ENCODE measurements at places on chromosomes 2 and 18.
A peak's percentile ranks its signal among the peaks of the same experiment; 100 is the strongest.

- no peak for DNase-seq
Measured at GRCh38 chr2:45629971-45630370, 18.9 kb upstream of the SRBD1 start.

- DNase-seq, result no peak
Measured at GRCh38 chr2:98768384-98769113, 37.6 kb upstream of the MGAT4A start.

DNA sequence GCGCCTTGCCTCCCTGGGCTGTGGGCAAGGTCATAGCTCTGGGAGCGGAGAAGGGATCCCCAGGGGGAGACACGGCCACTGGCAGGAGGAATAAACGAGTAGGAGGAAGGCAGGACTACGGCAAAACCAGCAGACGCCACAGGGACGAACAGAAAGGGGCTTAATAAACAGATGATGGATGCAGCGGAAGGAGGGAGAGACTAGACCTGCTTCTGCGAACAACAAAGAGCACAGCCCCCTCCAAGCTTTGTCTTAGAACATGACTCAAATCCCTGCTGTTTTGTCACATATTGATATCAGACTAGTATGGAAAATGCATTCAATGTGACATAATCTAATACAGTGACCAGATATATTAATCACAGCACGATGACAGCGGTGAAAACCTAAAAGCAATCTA is 155.9 kb upstream of the TPO start:
- no peak for DNase-seq

GRCh38 chr2:28547906-28548600 is 52.2 kb downstream of the PLB1 start:
- DNase-seq, result no peak

DNA sequence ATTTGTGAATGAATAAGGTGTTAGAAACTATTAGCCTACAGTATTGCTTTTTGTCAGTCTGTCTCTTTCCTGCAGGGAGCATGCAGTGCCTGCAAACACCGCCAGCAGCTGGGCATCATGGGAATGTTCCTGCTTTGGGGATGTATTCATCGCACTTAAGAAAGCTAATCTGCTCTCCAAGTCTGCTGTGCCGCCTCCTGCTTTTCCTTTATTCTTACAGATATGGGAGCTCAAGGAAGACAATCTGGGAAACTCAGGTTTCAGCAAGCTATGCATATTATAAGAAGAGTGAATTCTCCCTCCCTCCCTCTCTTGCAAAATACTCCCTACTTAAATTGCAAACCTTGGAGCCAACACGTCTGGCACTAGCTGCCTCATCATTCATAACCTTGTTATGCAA is 479.2 kb upstream of the ACVR2A start:
- DNase-seq, result peak; percentile 48

GRCh38 chr2:97656905-97657587 is 6.8 kb downstream of the ACTR1B start:
- no peak for DNase-seq

- DNase-seq, result no peak
Measured at GRCh38 chr2:159199761-159200465, 86.6 kb downstream of the WDSUB1 start.

DNA sequence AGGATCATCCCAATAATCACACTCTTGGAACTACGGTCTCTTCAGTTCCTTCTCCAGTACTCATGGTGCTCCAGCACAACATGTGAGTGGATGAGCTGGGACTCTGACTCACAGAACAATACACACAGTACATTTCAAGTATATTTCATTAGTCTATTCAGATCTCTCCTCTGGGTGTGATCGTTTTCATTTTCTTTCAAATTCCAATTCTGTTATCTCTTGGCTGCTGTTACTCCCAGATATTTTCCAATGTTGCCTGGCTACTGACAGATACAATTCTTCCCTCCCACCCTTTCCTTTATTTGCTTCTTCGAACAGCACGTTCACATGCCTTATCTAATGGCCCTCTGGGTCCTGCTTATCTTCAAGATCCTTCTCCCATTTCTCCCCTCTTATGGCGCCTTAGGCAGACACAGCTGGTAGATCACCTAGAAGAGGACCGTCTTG is 216.0 kb downstream of the ACKR3 start:
- no peak for DNase-seq

- DNase-seq, result peak; percentile 13
Measured at GRCh38 chr18:63366213-63367052, 573 bp downstream of the KDSR start.

DNA sequence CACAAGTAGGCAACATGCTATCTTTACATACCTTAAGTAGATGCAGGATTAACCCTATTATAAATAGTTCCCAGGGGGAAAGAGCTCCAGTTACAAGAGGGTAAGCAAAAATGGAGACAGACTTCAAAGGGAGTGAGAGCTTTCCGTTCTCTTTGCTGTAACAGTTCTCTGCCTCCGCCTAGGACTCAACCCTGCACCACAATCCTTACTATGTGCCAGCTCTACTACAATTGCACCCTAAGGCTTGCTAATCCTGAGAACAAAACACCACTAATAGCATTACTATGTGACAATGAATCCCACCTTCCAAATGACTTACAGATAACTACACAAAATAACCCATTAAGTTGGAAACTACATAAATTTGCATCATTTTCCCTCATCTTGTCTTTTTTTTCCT is 7.7 kb downstream of the ZBTB14 start:
- DNase-seq, result peak; percentile 84

DNA sequence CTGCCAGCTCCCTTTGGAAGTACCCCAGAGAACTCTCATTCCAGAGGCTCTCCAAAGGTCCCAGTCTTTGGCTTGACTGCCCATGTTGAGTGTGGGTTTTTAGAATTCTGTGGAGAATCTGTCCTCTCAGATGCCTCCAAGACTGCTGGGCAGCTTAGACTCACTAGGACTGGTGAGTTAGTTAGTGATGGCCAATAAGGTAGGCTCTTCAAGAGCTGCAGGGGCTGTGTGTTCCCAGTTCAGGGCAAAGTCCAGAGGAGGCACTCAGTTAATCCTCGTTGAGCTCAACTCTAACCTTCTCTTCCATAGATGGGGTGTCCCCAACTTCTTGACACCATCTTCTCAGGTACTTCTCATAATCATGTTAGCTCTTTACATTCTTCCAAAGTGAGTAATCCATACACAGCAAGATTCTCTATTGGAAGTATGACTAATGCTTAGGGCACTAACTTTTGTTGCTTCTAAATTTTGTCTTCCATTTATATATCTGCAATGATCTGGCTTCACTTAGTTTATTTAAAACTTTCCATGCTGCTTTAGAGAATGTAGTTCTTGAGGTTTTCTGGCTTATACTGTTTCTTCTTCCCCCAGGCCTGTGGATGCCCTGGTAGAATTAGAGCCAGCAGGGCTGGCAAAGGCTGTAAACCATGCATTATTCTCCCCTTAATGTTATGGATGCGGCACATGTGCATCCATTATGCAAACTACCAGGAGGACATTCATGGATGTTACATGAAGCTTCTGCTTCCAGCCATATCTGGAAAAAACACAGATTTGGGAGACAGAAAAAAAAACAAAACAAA is 88.9 kb downstream of the POLE4 start:
- no peak for DNase-seq

- DNase-seq, result no peak
Measured at GRCh38 chr18:73670524-73670923, 477.1 kb downstream of the FBXO15 start.

DNA sequence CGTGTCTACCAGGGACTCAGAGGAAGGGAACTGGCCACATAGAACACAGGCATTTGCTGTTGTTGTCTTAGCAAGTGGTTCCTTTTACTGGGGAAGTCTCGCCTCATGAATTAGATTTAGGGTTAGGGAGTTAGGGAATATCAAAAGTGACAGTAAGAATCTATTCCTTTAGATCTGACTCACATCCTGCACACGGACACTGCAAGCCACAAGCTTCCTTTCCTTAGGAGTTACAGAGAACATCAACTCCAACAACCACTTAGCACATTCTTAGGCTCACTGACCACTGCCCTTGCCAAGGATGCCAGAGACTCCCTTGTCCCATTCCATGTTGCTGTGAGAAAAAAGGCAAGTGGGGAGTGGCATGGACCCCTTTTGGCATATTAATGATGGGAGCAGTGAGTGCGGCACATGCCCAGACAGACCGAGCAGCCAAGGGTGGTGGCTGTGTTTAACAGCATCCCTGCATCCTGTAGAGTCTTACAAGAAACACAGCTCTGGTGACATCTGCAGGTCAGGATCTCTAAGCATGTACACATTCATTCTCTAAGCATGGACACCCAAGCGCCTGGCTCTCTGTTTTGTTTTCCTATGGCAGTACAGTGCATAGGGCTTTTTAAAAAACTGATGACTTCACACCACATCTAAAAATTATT is 745.6 kb upstream of the RAB6C start:
- peak; percentile 35 for DNase-seq

- DNase-seq, result no peak
Measured at GRCh38 chr18:67919316-67919715, 402.8 kb upstream of the DSEL start.

DNA sequence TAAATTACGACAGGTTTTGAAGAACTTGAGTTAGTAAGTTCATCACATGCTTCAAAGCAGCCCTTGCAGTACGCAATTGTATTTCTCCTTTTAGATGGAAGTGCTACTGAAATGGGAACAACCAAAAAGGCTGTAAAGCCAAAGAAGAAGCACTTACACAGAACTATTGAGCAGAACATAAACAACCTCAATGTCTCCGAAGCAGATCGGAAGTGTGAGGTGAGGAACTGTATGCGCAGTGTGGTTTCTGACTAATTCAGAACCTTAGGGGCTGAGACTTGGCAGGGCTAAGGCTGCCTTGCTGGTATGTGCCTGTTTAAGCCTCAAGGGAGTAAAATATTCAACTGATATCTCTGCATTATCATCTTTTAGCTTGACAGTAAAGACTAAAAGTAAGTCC is 8.4 kb downstream of the NCAPH start:
- DNase-seq, result no peak

- DNase-seq, result no peak
Measured at GRCh38 chr2:10570076-10570475, 119.7 kb downstream of the NOL10 start.

- no peak for DNase-seq
Measured at GRCh38 chr2:224286923-224287322, 115.0 kb downstream of the FAM124B start.

DNA sequence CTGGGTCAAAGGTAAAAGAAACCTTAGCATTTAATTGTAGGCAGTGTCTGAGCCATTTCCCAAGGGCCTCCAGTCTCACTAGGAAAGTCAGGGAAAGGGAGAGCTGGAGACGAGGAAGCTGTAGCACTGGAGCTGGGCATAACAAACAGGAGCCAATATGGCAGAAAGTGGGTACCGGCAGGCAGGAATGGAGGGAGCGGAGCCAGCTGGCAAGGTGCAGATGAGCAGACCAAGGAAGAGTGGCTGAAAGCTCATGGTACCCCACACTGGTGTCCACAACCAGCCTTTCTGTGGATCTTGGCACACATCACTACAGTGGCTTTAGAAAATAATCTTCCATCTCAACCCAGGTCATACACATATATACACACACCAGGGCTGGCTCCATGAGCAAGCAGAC is 40.0 kb downstream of the ANKRD44 start:
- no peak for DNase-seq

GRCh38 chr2:239879423-239880084 is 145.6 kb downstream of the NDUFA10 start:
- DNase-seq, result no peak

GRCh38 chr2:180411661-180412060 is 404.6 kb upstream of the CWC22 start:
- no peak for DNase-seq

GRCh38 chr18:24601585-24601984 is 141.1 kb downstream of the HRH4 start:
- DNase-seq, result peak; percentile 78

GRCh38 chr18:49886891-49887764 is 73.8 kb upstream of the ACAA2 start:
- no peak for DNase-seq

GRCh38 chr2:53095227-53095626 is 672.4 kb upstream of the CHAC2 start:
- DNase-seq, result no peak

DNA sequence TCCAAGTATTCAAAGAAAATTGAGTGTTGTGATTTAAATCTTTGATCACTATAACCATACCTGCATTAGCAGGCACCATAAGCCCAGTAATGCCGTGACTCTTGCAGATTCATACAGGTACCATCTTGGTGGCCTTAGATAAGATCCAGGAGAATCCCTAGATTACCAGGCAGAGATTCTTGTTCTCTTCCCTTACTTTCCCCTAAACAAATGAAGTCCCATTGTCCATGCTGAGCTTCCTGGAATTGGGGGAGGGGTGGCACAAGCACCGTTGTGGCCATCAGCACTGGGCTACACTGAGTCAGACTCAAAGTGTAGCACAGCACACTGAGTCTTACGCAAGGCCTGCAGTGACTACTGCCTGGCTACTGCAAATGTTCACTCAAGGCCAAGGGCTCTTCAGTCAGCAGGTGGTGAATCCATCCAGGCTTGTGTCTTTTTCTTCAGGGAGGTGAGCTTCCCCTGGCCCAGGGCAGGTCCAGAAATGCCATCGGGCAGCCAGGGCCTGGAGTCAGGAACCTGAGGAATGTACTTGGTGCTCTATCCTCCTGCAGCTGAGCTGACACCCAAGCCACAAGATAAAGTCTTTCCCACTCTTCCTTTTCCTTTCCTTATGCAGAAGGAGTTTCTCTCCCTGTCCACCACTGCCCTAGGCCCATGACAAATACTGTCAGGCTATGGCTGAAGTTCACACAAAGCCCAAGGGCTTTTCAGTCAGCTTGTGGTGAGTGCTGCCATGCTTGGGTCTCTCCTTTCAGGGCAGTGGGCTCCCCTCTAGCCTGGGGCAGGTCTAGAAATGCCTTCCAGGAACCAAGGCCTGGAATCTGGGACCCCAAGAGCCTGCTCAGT is 52.6 kb downstream of the CD28 start:
- no peak for DNase-seq

DNA sequence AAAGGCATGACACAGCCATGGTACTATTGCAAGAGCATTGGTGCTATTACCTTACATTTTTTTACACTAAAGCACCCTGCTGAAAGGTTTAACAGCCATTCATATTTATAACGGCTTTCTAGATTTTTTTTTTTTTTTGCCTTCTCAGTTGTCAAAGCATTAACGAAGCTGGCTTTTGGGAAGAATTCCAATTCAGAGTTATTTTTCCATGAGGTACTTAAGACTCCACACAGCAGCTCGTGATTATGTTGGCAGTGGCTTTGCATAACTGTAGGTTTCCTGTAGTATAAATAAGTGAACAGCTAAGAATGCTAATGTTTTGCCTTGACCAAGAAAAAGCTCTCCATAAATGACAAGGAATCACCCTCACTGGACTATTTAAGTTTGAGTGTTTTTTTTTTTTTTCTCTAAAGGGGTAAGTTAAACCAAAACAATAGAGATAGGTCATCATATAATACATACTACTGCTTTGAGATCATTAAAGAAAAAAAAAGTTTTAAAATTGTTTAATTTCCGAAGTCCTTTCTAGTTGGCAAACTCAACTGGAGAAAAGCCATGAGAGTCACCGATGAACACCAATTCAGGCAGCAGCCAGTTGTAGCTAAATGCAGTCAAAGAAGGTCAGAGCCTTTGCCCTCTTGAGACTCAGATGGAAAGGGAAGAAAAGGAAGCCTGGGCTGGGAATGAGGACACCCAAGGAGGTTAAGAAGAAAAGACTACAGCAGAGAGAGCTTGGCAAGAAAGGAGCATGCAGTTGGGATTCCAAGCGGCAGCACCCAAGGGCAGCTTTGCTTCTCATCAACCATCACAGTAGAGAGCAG is 187.4 kb upstream of the NCKAP5 start:
- no peak for DNase-seq

Data from NCI-H524 (cell line).